Activated CD8-positive, alpha-beta memory T cell treated with anti-CD3 and anti-CD28 coated beads for 36 hours (primary cell): ENCODE measurements at places on chromosomes 2 and 18. TPM values are rescaled to one million over a fixed set of nuclear protein-coding genes. Genes with fewer than 3 reads are reported as not detected.

AGXT gene
- total RNA-seq: not detected

CABYR gene
- total RNA-seq: 1.2 TPM

ORC4 gene
- total RNA-seq: 32.0 TPM

AMER3 gene
- total RNA-seq: not detected

GAREM2 gene
- 4.5 TPM for total RNA-seq
